ENCODE measurements at places on chromosomes 6 and 20.

DNA sequence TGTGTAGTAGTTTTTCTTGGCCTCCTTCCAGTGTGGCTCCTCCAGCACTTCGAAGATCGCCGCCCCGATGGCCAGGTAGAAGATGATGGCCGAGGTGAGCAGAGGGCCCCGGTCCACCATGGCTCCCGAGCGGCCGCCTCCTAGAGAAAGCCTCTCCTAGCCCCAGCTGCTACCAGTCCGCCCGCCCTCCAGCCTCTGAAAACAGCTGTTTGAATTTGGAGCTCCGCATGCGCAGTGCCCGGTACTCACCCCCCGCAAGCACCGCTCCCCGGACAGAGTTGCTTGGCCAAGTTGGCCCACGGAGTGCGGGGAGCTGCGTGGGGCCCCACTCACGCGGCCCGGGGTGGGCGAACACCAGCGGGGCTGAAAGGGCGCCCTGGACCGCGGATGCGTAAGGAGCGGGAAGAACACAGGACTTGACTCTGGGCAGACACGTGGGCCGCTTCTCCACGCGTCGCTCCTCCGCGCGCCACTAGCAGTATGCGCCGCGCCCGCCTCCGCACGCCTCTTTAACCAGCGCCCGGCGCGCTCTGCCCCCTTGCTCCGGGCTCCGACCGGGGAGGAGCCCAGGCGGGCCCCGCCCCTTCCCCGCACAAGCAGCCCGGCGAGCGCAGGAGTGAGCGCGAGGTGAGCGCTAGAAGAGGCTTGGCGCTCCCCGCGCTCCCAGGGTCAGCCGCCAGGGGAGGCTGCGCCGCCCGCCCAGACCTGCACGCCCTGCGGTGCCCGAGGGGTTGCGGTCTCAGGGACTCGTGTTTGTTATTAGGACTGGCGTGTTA lies at the start of gene KCNK5:
Gene KCNK5, minus strand, starts transcription at position 484 of the 776 bp plus-strand sequence. Its CDS starts 364 bp downstream, at position 120.
- no peak for DNase-seq

- DNase-seq, result no peak
Measured at GRCh38 chr20:44219791-44220190, 9.2 kb upstream of the OSER1 start.

GRCh38 chr20:60139663-60140446 lies 181.6 kb downstream of the CDH26 start:
- no peak for DNase-seq

DNA sequence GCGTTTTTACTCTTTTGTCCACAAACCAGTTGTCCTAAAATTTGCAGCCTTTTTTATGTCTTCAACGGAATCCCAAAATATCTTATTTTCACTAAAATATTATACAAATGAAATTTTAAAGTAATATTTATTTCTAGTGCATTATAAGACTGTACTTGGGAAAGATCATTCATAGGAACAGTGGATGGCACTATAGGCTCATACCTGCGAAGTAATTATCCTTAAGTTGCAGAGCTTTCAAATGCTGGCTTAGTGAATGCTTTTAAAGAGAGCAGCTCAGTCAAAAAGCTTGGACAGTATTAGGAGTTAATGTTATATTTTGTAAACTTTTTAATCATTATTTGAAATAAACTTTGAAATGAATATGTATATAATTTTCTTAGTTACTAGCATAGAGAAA lies 254.9 kb downstream of the CDKAL1 start:
- no peak for DNase-seq

Measured in T1000 (cell line).